Inflammatory macrophage treated with lipopolysaccharide for 1 hour (primary cell): ENCODE measurements at places on chromosomes 7 and 10.

DNA sequence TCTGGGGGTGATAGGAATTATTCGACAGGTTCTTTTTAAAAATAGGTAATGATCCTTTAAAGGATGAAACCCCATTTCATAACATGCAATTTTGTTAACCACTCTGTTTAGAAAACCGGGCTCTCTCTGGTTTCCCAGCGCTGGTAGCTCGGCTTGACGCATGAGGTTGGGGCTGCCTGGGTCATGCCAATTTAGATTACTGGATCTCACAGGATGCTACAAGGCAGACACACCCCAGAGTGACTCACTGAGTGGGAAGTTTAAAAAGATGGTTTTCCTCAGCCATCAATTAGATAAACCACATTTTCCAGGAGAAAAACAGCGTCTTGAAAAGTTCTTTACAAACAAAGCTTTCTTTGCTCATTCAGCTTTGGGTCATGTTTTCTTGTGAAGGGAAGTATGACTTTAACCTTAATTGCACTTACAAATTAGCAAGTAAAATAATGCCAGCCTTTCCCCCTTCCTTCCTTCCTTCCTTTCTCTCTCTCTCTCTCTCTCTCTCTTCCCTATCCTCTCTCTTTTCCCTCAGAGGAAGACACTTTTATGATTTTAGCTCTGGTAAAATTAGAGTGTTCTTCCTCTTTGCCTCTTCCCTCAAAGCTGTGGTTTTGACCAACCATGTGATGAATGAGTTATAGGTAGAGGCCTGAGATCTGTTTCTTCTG is 99.8 kb downstream of the EPDR1 start:
- peak; percentile 3 for DNase-seq

- peak; percentile 89 for DNase-seq
Measured at GRCh38 chr7:77465256-77465655, 49.1 kb upstream of the GSAP start.

GRCh38 chr10:101495324-101495925 is 92.6 kb downstream of the POLL start:
- DNase-seq = no peak

DNA sequence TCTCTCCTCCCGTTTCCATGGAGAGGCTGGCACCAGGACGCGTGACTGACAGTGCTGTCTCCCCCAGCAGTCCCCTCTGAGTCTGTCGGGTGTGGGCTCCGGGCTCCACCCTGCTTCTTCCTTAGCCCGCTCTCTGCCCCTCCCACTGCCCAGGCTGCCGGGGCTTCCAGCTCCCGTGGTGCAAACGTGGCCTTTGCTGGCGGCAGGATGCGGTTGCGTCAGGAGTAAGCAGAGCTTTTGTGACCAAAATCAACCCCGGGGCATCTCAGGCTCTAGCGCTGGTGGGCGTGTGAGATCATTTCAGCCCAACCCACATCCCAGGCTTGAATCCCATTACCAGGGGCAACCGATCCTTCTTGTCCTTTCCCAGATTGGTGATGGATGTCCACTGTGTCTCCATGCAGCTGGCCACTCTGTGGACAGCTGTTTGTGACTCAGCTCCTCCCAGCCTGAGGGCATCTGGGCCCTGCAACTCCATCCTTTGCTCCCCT is 28.2 kb downstream of the PTPRE start:
- no peak for DNase-seq

DNA sequence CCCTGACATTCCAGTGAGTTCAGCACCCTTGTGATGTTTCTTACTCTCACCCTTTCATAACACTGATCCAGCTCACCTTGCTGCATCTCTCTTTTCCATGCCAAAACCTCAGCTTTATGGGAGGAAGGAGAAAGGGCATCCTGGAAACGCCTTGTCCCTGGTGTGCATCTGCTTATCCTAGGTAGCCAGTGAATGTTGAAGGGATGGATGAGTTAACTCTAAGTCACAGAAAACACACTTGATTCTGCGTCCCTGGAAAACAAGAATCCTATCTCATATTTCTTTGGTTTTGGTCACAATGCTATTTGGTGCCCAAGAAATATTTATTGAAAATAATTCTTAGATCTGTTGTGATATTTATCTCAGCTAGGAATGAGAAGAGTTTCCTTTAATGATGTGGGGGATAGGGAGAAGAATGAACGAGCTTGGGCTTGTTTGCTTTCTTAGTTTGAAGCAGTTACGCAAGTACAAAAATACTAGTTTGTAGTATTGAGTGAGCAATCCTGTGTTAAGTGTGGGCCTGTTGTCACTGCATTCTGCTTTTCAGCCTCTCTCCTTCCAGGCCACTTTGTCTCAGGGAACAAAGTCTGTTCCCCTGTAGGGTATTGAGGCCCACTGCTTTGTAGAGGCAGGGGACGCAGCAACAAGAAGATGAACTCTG is 126.5 kb downstream of the ARID5B start:
- no peak for DNase-seq

- peak; percentile 43 for DNase-seq
Measured at GRCh38 chr7:7595451-7595850, 28.8 kb downstream of the MIOS start.

DNA sequence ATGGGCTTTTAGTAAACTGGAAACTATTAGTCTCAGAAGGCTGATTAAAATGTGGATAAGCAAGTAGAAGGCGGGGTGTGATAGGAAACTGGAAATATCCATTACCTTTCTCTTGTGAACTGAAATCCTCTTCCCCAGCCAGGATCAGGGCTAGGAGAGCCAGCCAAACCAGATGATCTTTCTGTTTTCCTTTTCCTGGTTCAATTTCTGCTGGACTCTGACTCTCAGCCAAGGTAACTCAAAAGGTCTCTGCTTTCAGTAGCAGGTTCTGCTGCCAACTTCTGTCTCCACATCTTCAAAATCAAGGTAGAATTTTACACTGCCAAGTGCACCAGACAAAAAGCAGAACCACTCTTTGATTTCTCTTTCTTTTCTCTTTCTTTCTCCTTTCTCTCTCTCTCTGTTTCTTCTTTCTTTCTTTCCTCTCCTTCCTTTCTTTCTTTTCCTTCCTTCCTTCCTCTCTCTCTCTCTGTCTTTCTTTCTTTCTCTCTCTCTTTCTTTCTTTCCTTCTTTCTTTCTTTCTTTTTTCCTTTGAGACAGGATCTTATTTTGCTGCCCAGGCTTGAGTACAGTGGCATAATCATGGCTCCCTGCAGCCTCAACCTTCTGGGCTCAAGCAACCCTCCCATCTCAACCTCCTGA is 30.8 kb downstream of the OTUD1 start:
- DNase-seq = no peak

DNA sequence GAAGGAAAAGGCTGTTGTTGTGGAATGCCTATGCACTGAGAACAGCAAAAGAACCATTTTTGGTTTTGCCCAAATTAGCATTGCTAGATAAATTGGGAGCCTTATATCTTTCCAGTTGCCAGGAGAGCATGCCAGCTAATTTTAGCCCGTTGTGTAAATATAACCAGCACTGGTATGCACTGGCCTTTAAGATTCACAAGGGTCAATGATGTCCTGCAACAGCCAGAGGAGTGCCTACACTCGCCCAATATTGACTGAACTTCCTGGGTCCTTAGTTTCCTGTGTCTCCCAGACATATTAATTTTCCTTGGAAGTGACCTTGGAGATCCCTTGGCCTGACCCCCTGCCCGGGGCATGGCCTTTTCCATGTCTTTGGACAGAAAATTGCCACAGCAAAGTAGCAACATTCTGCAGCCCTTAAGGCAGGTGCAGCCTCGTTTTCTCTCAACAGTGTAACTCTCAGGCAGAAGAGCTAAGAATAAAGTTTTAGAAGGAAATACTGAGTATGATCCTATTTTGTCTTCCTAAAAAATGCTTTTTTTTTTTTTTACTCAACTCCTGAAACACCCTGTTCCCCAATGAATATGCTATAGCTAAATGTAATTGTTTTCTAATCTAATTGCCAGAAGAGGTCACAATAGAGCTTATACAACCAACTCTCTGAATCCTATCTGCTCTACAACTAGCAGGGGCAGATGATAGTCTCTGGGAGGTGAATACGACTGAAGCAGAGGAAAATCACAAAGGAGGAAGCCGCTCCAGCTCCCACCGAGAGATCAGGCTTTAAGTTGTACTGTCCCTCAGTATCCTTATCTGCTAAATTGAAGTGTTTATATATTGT is 131.9 kb upstream of the PCGF5 start:
- DNase-seq = peak; percentile 1

DNA sequence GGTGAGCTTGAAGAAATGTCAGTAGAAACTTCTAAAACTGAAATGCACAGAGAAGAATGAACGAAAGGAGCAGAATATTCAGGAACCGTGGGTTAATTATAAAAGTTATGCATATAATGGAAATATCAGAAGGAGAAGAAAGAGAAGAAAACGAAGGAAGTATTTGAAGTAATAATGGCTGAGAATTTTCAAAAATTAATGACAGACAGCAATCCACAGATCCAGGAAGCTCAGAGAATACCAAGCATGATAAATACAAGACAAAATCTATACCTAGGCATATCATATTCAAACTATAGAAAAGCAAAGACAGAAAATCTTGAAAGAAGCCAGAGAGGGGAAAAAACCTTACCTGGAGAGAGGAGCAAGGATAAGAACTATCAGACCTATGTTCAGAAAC is 16.5 kb upstream of the MCM10 start:
- DNase-seq = no peak

- DNase-seq = peak; percentile 28
Measured at GRCh38 chr7:82247814-82248433, 195.7 kb downstream of the CACNA2D1 start.

DNA sequence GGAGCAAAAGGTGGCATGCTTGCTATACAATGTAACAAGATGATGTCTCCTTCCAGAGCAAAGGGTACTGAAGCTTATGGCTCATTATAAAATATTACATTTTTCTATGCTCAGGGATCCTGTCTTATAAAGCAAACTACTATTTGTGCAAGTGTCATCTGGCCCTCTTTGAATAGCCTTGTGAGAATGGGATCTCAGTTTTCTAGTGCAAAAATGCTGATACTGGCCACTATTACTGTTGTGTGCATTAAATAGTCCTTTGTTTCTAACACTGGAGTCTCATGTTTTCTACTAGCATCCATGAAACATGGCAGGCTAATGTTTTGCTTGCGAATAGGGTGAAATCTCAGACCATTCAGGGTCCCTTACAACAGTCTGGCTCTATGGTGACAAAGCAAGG is 823.0 kb downstream of the REEP3 start:
- DNase-seq = no peak

GRCh38 chr10:131703941-131704340 is 196.9 kb upstream of the PPP2R2D start:
- no peak for DNase-seq

- DNase-seq = no peak
Measured at GRCh38 chr7:79734181-79734580, 280.7 kb upstream of the MAGI2 start.

DNA sequence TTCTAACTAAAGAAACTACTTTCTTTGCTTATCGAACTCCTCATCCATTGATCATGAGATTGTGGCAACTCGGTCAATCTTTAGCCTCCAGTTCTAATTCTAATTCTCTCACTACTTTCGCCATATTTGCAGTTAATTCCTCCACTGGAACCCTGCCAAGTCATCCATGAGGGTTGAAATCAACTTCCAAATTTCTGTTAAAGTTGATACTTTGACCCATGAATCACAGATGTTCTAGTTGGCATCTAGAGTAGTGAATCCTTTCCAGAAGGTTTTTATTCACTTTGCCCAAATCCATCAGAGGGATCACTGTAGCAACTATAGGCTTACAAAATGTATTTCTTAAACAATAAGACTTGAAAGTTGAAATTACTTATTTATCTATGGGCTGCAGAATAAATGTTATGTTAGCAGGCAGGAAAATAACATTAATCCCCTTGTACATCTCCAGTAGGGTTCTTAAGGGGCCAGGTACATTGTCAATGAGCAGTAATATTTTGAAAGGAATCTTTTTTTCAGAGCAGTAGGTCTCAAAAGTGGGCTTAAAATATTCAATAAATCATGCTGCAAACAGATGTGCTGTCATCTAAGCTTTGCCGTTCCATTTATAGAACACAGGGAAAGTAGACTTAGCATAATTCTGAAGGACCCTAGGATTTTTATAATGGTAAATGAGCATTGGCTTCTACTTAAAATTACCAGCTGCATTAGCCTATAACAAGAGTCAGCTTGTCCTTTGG is 39.4 kb downstream of the CCDC71L start:
- no peak for DNase-seq

GRCh38 chr10:76444034-76444800 is 1012.8 kb downstream of the LRMDA start:
- DNase-seq = no peak

DNA sequence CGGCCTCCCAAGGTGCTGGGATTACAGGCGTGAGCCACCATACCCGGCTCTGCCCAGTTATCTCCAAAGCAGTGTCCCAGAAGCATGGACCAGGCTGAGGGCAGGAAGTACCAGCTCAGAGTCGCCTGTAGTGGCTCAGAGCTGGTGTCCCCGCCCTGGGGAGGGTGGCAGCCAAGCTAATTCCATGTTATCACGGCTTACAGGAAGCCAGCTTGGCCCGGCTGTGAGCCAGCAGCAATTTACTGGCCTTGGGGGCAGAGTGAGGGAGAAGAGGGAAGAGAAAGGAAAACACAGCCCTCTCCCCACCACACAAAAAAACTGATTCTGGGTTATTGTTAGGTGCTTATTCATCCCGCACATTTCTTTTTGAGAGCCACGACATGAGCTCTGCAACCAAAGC is 88.1 kb downstream of the HIP1 start:
- DNase-seq = no peak

- no peak for DNase-seq
Measured at GRCh38 chr7:28036696-28037095, 143.9 kb downstream of the JAZF1 start.

DNA sequence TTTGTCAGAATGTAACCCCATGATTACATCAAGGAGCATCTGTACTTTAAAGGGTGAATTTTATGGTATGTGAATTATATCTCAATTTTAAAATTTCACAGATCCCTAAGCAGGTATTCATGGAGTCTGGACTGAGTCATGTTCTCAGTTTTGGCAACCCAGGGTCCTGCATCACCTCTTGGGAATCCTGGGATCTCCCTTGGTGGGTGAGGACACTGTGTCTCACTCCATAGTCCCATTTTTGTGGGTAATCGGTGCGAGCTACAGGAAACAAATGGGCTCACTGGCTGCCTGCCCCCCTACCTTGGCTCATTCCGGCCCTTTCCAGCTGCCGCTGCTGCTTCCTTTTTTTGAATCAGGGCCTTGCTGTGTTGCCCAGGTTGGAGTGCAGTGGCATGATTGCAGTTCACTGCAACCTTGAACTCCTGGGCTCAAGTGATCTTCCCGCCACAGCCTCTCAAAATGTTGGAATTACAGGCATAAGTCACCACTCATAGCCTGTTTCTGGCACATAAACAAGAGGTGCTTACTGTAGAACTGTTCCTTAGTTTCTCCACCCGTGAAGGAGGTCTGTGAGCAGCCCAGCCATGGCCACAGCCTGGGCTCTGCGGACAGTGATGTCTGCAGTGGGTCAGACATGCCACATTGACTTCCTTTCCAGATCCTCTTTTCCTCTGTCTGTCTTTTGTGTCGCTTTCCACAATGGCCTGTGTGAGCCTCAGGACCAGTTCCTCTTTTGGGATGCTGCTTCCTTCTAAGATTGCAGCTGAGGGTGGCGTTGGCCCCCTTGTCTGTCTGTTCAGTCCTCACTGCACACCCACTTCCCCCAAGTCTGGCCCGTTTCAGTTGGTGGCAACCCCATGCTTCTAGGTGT is 14.5 kb downstream of the PALD1 start:
- peak; percentile 68 for DNase-seq
